Stimulated activated CD4-positive, alpha-beta T cell treated with anti-CD3 and anti-CD28 coated beads, Interleukin-4, amount 100 ng/mL, for 1 hour (primary cell): ENCODE measurements at places on chromosomes 7 and 10.

- no peak for DNase-seq
These were observed 96.4 kb downstream of the SLIT1 start for GRCh38 chr10:97089209-97089870.

- no peak for DNase-seq
These were observed 256.7 kb downstream of the DPP6 start for GRCh38 chr7:154308928-154309327.

DNA sequence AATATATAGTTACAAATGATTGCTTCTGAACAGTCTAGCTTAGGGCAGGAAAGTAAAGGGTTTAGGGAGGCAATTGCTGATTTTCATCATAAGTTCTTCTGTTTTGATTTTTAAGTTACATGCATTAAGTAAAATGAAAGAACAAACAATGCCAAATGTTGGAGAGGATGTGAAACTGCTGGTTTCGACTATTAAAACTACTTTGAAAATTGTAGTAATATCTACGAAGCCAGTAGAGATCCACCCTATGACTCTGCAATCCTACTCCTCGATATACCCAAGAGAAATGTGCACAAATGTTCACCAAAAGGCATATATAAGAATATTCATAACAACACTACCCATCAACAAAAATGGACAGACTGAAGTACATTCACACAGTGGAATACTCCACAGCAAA lies 24.3 kb downstream of the PDZD8 start:
- DNase-seq, result no peak

DNA sequence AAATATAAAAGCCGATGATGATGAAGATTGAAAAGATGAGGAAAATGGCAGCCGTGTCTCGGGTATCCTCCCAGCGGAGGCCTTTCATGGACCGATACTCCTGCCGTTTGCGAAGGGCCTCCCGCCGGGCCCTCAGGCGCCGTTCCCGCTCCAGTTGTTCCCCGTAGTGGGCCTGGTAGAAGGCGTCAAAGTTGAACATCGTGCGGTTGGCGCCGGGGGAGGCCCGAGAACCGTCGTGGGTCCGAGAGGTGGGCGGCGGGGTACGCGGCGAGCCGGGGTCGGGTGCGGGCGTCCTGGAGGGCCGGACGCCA lies 553 bp downstream of the DNAJC30 start:
- DNase-seq, result no peak

- no peak for DNase-seq
These were observed 258.0 kb upstream of the LYZL1 start for GRCh38 chr10:29030900-29031299.

DNA sequence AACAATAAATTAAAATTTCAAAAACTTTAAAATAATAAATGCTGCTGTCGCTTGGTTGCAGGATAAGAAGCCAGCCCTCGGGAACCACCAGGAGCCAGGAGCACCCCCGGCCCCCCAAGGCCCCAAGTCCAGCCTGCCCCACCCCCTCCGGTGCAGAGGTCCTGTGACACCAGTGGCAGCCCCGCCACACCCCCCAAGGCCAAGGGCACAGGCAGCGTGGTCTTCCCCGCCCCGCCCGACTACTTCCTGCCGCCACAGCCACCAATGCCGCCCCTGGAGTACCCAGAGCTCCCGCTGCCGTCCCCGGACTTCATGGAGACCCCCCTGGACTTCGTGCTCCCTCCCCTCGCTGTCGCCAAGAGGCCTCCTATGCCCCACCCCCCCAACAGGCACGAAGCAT lies 44.5 kb upstream of the PDSS1 start:
- no peak for DNase-seq

- DNase-seq, result no peak
These were observed 29.1 kb downstream of the GTF2IRD1 start for GRCh38 chr7:74482629-74483401.

DNA sequence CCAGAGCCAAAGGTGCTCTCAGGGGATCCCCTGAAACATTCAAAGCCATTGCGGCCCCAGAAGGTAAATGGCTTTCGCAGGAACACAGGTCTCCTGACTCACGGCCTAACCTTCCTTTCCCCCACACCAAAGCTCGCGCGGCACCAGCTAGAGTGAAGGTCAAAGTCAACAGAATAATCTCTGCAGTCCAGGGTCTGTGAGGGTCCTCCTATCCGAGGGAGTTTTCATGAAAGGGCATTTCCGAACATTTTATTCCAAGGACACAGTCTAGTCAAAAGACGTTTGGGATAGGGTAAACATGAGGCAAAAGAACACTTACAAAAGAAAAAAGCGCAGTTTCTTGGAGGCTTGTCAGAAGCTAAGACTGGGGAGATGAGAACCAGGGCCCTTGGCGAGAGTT lies 559 bp upstream of the STEAP2 start:
- DNase-seq, result no peak

- DNase-seq, result no peak
These were observed 79.7 kb downstream of the TBXAS1 start for GRCh38 chr7:139908792-139909191.

DNA sequence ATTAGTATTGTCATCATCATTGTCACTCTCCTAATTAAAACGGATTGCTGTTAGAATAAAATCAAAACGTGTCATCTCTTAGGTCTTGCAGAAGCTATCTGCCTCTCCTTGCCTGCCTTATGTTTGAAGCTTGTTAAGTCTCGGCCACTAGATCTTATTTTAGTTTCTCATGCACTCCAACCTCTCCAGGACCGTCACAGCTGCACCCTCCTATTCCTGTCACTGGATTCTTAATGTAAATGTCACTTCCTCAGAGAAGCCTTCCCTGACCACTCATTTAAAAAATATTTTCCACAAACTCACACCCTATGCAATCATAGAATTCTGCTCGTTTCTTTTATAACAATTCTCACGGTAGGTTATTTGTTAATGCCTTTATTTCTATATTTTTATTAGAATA lies 103.9 kb upstream of the DKK1 start:
- no peak for DNase-seq

DNA sequence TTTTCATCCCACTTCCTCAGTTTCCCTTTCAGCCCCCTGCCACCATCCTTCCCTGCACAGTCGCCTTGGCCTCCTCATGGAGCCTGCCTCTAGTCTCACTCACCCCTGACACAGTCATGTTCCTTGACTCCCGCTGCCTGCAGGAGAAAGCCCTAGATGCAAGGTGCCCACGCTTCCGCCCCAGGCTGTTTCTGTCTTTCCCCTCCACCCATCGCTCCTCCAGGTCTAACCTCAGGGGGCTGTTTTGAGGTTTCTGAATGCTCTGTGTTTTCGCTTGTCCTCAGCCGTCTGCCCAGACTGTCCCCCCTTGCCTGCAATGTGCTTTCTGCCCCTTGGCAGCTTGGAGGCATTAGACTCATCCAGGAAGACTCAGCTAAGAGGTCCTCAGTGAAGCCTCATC lies 89.9 kb downstream of the EMX2 start:
- no peak for DNase-seq

GRCh38 chr7:23017309-23017708 lies 3.4 kb upstream of the HYCC1 start:
- no peak for DNase-seq

DNA sequence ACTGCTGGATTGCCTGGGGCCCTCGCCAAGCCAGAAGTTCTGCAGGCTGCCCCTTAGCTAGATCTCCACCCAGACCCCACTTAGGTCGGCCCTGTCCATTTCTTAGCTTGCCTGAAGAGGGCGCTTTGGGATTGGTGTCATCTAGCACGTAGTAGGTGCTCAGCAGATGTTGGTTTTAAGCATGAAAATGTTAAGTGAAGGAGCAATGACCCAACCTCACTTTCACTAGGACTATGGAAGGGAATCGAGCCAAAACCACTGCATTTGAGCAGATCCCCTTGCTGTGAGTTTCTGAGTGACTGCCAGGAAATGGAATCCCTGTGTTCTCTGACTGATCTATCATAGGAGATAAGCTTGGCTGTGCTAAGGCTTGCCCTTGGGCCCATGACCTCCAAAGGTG lies 131.7 kb upstream of the EEPD1 start:
- DNase-seq, result no peak

DNA sequence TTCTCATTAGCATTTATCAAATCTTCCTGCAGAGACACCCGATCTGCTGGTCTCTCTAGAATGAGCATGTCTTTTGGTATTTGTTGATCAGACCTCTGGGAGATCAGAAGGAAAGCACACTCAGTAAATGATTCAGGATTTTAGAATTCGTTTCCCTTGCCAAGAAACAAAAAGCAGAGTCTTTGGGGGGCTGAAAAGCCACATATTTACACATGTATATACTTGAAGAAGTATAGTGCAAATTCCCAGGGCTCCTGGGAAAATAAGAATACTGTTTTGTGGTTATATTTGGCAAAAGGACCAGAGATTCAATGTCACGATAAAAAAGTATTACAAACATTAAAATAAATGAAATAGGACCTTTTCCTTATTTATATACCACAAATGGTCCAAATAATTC lies 100.2 kb downstream of the AGMO start:
- DNase-seq, result no peak

DNA sequence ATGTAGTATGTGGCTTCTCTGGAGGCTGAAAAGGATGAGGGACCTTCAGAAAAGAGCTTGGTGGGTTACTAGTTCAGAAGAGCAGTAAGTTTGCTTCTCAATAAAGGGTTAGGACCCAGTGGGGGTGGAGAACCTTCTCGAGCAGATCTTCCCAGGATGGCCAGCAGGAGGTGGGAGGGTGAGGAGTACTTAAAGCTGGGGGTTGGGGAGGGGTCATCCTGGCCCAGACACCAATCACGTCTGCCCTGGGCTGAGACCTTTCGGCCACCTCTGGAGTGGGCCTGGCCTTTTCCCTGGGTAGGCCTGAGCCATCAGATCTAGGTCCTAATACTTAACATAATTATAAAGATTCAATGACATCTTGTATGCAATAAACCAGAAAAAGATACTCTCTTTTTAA lies 149.0 kb upstream of the TCF7L2 start:
- no peak for DNase-seq

DNA sequence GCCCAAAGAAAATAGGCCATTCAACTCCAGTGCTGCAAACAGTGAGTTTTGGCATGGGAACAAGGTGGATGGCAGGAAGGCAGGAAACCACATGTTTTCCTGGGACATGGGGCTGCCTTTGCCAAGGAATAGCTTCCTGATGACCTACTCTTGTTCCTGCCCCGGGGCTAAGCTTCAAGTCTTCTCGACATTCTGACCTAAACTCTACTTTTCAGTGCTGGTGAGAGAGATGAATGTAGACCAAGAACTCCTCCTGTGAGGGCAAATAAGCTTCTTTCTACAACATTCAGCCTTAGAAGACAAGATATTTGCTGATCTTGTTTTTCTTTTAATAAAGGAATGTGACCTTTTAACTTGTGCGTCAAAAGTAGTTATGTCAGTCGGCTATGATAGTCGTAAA lies 199.0 kb downstream of the GPR37 start:
- DNase-seq, result no peak

GRCh38 chr7:126700807-126701604 lies 551.7 kb downstream of the GRM8 start:
- DNase-seq, result peak; percentile 54

DNA sequence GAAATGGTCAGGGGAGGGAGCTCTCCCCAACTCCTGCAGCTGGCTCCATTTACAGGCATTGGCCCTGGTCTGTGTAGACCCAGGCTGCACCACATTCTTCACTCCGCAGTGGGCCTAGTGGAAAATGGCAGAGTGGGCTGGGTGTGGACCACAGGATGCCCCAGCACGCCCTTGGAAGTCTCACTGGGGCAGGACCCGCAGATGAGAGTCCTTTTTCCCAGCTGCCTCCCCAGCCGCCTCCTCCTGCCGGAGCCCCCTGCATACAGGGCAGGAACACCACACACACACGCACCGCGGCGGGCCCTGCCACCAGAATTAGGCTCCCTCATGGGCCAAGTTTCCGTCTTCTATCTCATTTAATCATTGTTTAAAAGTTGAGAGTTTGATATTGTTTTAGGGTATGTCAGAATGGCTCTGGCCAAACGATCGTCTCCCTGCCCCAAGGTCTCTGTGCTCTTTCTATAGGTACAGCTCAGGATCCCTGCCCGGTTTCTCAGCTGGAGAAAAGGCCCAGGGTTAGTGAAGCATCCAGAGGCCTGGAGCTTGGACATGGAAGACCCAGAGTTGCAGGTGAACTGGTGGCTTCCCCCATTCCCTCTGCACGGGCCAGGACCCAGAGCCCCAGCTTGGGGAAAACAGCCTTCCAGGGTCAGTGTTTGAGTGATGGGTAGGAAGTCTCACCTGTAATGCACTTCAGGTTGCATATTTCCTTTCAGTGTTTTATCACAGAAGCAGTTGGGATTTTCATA lies 42.0 kb downstream of the ZNF467 start:
- no peak for DNase-seq

GRCh38 chr7:37193087-37193774 lies 255.4 kb downstream of the ELMO1 start:
- no peak for DNase-seq

GRCh38 chr7:85602196-85602595 lies 415.3 kb upstream of the SEMA3D start:
- DNase-seq, result no peak

DNA sequence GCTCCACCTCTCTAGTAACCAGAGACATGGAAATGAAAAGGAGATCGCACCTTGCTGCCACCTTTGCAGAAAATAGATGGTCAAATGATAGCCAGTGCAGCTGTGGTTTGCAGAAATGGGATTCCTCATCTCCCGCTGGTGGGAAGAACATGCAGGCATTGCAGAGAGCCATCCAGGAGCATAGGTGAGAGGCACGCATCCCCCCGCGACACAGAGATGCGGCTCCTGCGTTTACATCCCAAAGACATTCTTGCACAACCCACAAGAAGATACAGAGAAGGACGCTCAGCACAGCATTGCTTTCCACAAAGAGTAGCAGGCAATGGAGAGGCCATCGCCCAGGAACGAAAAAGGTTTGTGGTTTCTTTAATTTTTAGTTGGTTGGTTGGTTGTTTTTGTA lies 56.2 kb downstream of the OAT start:
- no peak for DNase-seq

- DNase-seq, result no peak
These were observed 83.5 kb upstream of the IKZF1 start for GRCh38 chr7:50221028-50221427.

DNA sequence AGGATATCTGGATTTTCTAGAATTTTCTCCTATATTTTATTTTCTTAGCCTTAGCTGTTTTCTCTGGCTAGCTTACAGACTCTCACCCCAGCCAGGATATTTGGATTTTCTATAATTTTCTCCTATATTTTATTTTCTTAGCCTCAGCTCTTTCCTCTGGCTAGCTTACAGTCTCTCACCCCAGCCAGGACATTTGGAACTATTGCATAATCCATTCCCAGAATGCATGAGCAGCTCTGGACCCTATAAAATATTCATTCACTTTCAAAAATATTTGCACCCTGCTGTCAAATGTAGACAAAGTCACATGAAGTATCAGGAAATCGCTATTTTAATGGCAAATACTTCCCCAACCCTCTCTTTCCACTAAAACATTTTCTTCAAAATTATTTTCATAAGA lies 298.9 kb downstream of the DNAJB6 start:
- no peak for DNase-seq

GRCh38 chr10:33325929-33326328 lies 8.5 kb downstream of the NRP1 start:
- no peak for DNase-seq

DNA sequence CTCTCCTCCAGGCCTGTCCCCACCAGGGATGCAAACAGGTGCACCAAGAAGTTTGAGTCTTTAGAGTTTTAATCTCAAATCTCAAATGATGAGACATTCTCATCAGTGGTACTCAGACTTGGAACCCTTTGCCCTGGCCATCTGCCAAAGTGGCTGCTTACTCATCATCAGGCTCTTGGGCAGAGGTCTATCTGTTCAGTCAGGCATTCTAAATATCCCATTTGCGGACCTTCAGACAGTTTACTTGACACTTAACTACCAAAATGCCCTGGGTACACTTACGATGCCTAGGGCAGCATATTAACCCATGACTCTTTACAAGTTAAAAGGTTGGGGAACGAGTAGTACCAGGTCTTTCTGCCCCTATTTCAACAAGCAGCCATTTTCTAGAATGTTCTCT lies 61.2 kb upstream of the YAE1 start:
- peak; percentile 5 for DNase-seq
